ENCODE measurements at places on chromosomes 2 and 18.
A peak's percentile ranks its signal among the peaks of the same experiment; 100 is the strongest.

- DNase-seq, result peak; percentile 37
Observed at GRCh38 chr18:60232541-60232940, 140.0 kb downstream of the MC4R start.

DNA sequence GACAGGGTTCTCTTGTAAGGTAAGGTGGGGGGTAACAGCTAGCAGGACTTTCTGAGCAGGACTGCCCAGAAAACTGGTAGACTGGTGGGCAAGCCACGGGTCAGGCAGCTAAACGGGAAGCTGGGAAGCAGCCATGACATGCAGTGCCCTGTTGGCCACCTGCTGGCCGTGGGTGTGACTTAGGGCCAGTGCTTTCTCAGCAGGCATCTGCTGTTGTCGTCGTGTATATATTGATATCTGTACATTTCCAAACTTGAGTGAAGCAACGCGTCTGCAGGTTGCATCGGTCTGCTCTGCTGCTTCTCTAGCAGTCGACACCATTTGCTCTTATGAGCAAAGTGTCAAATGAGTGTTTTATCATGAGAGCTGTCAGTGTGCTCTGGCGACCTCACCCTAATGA lies 31.0 kb downstream of the COA5 start:
- no peak for DNase-seq

GRCh38 chr2:46493241-46493970 lies 14.0 kb downstream of the TMEM247 start:
- peak; percentile 75 for DNase-seq

DNA sequence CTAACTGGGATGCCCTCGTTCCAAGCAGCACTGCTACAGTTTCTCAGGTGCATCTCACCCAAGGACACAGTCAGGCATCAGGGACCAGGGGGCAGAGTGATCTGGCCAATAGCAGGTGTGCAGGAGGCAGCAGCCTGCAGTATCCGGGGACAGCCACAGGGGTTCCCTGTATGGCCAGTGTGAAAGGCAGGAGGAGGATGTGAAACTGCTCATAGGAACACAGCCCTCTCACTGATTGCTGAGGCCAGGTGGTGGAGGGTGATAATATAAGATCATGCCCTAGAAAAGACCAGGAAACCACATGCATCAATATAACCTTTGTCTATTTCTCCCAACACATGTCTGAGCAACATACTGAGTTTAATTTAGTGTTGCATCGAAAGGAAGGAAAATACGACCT lies 112.7 kb upstream of the TACR1 start:
- DNase-seq, result no peak

- DNase-seq, result no peak
Observed at GRCh38 chr2:46980366-46980765, 64.8 kb upstream of the MCFD2 start.

DNA sequence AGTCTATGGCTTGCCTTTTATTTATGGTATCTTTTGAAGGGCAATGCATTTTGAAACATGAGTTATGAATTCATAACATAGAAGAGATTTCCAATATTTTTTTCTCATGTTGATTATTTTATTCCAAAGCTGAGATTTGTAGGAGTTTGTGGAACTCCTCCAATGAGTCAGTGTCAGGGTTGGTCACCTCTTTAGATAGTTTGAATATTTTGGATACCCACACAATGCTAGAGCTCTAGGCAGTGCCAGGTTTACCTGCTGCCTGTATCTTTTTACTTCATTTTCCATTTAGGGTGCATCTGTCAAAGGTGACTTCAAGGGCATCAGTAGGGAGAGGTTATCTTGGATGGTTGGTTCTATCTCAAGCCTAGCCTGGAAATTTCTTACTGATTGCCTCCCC lies 152.7 kb downstream of the CERS6 start:
- no peak for DNase-seq

DNA sequence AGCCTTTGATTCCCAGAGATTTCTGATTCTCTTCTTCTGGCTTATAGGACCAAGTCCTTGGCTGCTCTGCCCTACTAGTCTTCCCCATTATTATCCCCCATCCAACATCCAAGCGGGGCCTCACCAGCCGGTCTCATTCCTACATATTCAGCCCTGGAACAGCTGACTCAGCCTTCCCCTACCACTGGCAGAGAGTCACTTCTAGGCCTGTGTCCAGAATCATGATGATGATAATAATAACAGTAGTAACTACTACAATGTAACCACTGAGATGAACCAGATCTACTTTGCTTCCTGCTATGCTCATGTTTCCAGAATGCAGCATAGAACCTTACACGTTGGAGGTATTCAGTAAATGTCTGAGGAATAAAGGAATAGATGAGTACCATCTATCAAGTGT lies 295.2 kb downstream of the SRBD1 start:
- peak; percentile 77 for DNase-seq

DNA sequence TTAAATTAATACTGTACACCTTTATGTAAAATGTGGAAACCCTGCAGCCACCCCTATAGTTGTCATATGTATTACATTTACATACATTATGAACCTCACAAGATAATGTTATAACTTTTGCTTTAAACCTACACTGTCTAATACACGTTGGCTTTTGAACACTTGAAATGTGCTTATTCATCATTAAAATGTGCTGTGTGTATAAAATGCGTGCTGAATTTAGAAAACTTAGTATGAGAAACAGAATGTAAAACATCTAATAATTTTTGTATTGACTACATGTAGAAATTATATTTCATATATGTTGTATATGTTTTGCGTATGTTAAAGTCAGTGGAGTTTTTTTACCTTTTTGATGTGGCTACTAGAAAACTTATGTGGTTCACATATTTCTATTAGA lies 68.8 kb downstream of the MAPRE2 start:
- no peak for DNase-seq

DNA sequence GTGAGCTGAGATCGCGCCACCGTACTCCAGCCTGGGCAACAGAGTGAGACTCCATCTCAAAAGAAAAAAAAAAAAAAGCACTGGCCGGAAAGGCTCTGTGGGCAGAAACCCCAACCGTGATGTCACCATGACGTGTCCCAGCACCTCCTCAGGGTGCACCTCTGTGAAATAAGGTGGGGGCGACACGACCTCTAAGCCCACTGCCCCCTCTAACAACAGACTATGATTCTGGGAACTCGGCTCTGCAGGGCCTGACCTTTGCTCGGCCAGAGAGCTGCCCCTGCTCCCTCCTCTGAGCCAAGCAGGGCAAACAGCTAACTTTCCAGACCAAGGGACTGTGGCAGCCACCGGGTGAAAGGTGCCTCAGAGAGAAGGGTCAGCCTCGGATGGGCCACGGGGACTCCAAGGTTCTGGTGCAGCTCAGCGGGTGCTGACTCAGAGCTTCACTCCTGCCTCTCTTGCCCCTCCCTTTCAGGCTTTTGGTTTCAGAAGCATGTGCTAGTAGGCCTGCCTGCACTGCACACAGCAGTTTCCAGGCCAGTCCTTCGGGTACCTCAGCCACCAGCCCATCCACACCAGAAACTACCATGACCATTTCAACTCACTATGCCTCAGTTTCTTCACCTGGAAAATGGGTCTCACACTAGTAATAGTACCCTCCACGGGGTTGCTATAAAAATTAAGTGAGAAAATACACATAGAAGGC lies 8.0 kb downstream of the TMBIM1 start:
- DNase-seq, result peak; percentile 48

GRCh38 chr18:49207361-49207760 lies 253.1 kb downstream of the DYM start:
- DNase-seq, result peak; percentile 65

Measured in fibroblast of skin of abdomen (primary cell).